Naive thymus-derived CD8-positive, alpha-beta T cell (primary cell): ENCODE measurements at places on chromosomes 1 and 21. TPM values are rescaled to one million over a fixed set of nuclear protein-coding genes. Genes with fewer than 3 reads are reported as not detected.

Gene TINAGL1
- total RNA-seq, result not detected

Gene LCE2A
- total RNA-seq, result not detected

Gene AUNIP
- not detected for total RNA-seq

Gene GBP7
- total RNA-seq, result not detected

Gene DEGS1
- 35.0 TPM for total RNA-seq

Gene GRHL3
- not detected for total RNA-seq
